Activated T-cell treated with anti-CD3 and anti-CD28 coated beads, Interleukin-2, amount 50 U/mL, for 72 hours (primary cell): ENCODE measurements at places on chromosomes 2 and 18. TPM values are rescaled to one million over a fixed set of nuclear protein-coding genes. Genes with fewer than 3 reads are reported as not detected.

LRRTM1 gene
- not detected for total RNA-seq

GRCh38 chr2:25337276-25337675, 4.4 kb downstream of the DNMT3A start:
- no peak for DNase-seq

ARHGEF4 gene
- total RNA-seq = 1.7 TPM

GRCh38 chr2:188512456-188512855, 220.8 kb downstream of the GULP1 start:
- no peak for DNase-seq

- DNase-seq = no peak
Observed at GRCh38 chr18:77111449-77111848, 21.1 kb downstream of the MBP start.

TDRD15 gene
- total RNA-seq = not detected

DNA sequence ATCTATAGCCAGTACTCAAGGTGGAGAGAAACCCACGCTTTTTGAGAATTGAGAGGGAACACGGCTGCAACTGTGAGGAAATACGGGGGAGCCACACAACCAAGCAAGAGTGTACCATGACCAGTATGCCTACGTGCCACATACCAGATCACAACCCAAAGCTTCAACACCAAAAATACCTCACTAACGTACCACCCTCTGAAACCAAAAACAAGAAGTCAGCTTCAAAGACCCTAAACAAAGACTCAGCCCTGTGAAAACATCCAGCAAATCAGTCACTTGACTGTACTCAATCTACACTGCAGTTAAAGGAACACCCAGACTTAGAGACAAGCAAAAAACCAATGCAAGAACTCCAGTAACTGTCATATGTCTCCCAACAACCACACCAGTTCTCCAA, 17.0 kb downstream of the RNU4ATAC start:
- no peak for DNase-seq
